Frontal cortex (tissue), 4 donors: ENCODE measurements at places on chromosomes 13 and 19. TPM values are rescaled to one million over a fixed set of nuclear protein-coding genes. Genes with fewer than 3 reads are reported as not detected.

DNA sequence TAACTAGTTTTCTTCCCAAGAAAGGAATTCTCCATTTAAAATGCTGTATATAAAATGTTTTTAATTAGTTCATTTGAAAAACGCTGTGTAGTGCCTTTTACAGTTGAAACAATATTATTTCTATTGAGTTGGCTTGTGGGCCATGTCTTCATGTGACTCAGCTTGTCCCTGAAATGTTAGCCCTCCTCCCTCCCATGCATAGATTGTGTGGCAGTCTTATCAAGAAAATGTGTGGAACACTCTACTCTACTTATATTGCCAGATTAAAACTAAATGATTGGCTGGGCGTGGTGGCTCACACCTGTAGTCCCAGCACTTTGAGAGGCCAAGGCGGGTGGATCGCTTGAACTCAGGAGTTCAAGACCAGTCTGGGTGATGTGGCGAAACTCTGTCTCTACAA, 33.4 kb downstream of the TFDP1 start:
- DNase-seq, result no peak

GRCh38 chr19:23799321-23799720, 40.6 kb upstream of the ZNF681 start:
- DNase-seq, result no peak

GRCh38 chr19:32540621-32541020, 40.4 kb upstream of the PDCD5 start:
- no peak for DNase-seq

DNA sequence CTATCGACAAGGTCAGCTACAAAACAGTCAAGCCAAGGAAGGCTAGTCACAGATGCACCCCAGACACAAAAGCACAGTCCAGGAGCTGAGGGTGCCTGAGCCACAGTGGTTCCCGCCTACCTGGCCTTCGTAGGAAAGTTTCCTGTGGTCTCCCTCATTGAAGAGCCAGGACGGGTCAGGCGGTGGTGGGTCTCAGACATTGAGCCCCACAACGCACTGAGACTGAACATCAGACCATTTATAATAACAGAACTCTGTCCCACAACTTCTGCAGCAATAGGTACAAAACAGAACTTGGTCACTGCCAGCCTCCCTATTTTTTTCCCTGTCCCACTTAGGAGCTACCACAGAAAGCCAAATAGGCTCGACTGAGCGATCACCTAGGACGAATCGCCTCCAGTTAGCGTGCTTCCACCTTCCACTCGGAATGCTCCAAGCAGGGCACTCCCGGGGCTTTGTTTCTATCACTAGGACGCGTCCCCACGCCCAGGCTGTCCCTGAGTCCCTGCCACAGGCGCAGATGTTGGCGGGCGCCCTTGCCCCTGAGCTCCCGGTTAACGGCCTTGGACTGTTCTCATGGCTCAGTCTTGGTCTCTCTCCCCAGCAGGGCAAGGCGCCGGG, 640 bp upstream of the ZNF544 start:
- DNase-seq, result no peak

- no peak for DNase-seq
Measured at GRCh38 chr19:16452325-16452724, 19.4 kb downstream of the EPS15L1 start.

- no peak for DNase-seq
Measured at GRCh38 chr19:49799798-49800376, 13.2 kb downstream of the FUZ start.

DNA sequence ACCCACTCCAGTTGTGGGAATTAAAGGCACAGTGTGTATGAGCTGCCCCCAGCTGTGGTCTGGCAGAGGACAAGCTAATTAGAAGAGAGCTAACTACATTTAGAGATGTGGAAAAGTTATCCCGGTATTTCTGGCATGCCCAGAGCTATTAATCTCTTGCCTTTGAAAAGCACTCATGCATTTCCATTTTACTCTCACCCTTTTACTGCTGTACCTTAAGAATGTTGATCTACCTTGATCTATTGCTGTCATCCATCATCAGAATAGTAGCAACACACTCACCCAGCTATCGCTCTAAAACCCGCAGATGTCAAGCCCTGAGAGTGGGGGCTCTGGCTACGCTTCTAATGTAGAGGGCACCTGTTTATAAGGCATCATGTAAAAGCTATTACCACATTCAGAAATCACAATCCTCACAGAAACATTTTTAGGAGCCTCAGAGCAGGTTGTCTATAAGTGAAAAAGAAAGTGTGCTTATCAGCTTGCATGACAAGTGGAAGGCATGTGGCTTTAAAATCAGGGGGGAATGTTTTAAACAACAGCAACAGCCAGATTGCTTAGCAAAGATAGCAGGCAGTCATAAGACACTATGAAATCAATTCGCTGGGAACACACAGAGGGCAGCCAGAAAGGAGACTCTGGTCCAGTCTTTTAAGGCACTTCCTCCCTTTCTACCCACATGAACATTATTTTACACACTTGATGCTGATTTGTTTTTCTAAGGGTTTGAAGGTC, 224.2 kb upstream of the IRS2 start:
- no peak for DNase-seq

DNA sequence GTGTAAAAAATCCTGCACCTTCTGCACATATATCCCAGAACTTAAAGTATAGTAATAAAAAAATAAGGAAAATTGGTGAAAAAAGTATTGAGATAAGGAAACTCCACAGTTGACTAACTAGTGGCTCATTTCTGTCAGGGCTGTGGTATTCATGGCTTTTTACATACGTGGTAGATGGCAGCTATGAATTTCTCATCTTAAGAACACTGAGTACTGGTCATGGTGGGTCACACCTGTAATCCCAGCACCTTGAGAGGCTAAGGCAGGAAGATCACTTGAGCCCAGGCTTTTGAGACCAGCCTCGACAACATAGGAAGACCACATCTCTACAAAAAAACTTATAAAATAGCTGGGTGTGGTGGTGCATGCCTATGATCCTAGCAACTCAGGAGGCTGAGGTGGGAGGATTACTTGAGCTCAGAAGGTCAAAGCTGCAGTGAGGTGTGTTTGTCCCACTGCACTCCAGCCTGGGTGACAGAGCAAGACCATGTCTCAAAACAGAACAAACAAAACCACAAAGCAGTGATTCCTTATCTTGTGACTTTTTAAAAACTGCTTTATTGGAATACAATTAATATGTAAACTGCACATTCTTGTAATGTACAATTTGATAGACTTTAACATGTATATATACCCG, 16.8 kb downstream of the SLAIN1 start:
- no peak for DNase-seq

DNA sequence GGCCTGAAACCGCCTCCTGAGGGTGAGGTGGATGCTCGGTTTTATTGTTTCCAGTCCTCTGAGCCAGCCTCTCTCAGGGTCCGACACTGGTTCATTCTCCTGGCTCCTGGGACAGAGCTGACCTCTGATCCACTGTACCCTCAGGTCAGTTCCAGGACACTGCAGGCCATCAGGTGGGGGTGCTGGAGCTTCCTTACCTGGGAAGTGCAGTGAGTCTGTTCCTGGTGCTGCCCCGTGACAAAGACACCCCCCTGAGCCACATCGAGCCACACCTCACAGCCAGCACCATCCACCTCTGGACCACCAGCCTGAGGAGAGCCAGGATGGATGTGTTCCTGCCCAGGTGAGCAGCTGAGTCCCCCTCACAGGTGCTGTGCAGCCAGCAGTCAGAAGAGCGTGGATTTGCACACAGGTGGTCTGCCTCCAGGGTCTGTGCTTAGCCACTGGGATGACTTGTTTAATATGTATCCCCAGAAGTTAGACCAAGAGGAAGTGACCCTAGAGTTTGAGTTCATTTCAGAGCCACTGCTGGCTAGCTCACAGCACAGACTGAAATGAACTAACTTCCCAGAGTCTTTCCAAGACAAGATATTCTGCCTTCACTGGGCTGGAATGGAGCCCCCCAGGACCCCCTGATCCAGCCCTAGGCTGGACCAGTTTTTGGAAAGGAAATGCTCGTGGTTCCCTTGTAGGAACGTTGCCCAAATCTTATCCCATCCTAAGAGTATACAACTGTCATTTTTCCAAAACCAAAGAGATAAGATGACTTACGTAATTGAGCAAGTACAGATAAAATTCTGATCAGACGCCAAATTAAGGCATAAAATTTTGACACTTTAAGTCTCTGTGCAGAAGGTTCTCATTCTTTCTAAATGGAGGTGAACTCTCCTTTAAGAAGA, 8.8 kb downstream of the SERPINE3 start:
- no peak for DNase-seq

- no peak for DNase-seq
Measured at GRCh38 chr13:46071590-46072249, 19.2 kb upstream of the ZC3H13 start.

DNA sequence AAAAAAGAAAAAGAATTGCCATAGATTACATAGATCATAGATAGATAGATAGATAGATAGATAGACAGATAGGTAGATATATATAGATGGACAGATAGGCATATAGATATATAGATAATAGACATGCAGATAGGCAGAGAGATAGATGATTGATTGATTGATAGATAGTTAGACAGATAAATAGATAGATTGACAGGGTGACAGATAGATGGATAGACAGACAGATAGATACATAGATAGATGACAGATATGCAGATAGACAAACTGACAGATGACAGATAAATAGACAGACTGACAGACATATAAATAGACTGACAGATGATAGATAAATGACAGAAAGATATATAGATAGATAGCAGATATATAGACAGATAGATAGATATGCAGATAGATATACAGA, 474.0 kb downstream of the IRS2 start:
- no peak for DNase-seq

DNA sequence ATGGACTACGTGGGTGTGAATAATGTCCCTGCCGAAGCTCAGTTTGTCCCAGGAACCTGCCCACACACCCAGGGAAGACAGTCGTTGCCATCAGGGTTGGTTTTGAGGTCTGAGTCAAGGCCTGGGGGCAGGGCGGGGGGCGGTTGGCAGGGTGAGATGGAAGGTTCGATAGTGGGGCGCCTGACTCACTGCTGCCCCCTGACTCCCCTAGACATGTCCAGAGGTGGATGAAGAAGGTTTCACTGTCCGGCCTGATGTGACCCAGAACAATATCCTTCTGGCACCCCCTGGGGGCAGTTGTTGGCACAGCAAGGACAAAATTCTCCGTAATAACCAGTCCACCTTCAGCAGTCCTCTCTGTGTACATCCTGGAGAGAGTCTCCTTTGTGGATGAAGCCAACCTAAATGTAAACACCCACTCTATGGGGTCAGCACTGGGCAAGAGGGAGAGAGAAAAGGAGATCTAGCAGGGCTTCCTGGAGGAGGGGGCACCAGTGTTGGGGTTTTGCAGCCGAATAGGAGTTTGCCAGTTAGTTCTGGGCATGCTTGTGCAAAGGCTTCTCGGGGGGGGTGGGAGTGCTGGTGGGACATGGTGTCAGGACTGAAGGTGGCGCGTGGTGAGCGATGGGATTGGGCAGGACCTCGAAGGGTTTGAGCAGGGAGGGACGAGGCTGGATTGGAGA, 19.6 kb upstream of the B3GNT3 start:
- no peak for DNase-seq

DNA sequence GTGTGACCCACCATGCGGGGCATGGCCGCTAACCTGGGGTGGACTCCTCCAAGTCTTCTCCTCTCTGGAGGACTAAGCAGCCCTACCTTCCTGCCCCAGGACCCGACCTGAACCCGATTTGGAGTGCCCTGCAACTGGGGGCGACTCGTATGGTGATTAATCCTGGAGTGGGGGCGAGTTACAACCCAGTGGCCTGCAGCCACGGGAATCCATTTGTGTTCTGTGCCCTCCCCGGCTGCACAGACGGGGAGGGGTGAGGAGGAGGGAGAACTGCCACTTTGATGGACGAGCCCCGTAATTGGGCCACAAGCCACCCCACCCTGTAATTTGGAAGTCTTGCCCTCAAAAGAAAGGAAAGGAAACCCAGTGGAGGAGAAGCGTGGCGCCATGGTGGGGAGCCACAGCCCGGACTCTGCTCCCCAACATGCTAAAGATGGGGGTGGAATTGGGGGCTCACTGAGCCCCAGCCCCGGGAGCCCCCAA, 18.0 kb downstream of the PRR36 start:
- no peak for DNase-seq

GRCh38 chr19:11534538-11534937, 4.1 kb upstream of the CNN1 start:
- no peak for DNase-seq

- DNase-seq, result no peak
Measured at GRCh38 chr19:38020311-38020710, 113.3 kb downstream of the SIPA1L3 start.

DNA sequence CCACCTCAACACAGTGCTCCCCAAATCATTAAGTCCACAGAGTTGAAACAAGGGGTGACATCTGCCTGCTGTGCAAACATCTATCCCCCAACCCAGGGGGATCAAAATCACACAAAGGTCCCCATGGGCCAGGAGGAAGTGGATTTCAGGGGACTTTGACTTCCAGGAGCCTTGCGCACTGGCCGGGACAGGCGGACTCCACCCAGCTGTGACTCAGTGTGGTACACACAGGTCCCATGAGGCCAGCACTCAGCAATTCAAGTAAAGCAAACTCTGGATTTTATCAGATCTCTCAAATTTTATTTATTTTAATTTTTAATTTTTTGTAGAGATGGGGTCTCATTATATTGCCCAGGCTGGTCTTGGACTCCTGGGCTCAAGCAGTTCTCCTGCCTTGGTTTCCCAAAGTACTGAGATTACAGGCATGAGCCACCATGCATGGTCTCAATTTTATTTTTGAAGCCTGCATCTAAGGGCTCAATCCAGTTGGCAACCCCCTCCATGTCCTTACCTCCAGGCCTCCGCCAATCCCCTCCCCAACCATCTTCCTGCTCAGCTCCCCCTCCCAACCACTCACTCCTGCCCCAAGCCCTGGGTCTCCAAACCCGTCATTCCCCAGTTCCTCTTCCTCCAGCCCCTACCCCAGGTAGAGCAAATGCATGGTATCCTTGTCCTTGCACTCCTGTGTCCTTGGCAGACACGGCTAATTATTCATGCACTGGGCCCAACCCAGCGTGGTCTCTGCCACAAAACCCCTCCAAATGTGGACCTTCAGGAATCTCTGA, 18.2 kb downstream of the ARHGAP33 start:
- no peak for DNase-seq

- DNase-seq, result no peak
Measured at GRCh38 chr13:50209631-50210030, 194.4 kb downstream of the KCNRG start.

DNA sequence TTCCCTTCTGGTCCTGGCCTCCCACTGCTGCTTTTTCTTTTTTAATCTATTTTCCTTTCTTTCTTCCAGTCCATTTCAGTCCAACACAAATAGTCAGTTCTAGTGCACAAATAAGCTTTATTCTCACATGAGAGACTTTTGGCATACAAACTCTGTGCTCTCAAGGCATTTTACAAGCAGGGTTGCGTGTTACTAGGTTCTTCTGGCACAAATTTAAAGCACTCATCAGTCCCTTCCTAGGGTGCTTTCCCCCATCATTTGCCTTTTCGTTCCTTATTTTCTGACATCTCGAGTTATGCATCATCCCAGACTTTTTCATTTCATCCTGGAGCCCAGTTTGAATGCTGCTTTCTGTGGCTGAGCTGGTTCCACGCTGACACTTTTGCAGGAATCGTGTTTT, 29.8 kb upstream of the IL17D start:
- no peak for DNase-seq

CYP2B6 gene
- not detected for total RNA-seq

RAB20 gene
- total RNA-seq, result 2.0 TPM

PARP4 gene
- total RNA-seq, result 9.4 TPM

ZNF560 gene
- 0.41 TPM for total RNA-seq

MEF2B gene
- total RNA-seq, result not detected

MYADM gene
- total RNA-seq, result 2.4 TPM

DOCK9 gene
- 162 TPM for total RNA-seq

IRGC gene
- not detected for total RNA-seq

ZNF574 gene
- total RNA-seq, result 13.5 TPM

STRN4 gene
- 86.4 TPM for total RNA-seq

PBX4 gene
- total RNA-seq, result 11.4 TPM

KLF5 gene
- total RNA-seq, result 1.6 TPM

PRX gene
- 1.2 TPM for total RNA-seq

HSH2D gene
- total RNA-seq, result under 0.01 TPM

C13orf42 gene
- under 0.01 TPM for total RNA-seq
